CD8-positive, alpha-beta memory T cell (primary cell): ENCODE measurements at places on chromosomes 6 and 20. TPM values are rescaled to one million over a fixed set of nuclear protein-coding genes. Genes with fewer than 3 reads are reported as not detected.

SIRPD gene
- polyA plus RNA-seq: not detected

COL21A1 gene
- polyA plus RNA-seq: not detected

MOG gene
- polyA plus RNA-seq: not detected

OR5V1 gene
- polyA plus RNA-seq: not detected

COL12A1 gene
- not detected for polyA plus RNA-seq

CCN6 gene
- polyA plus RNA-seq: 0.15 TPM

PRRT1 gene
- polyA plus RNA-seq: 0.72 TPM

DDR1 gene
- 1.2 TPM for polyA plus RNA-seq

SPINT3 gene
- not detected for polyA plus RNA-seq

TPMT gene
- 14.9 TPM for polyA plus RNA-seq
